ENCODE measurements at places on chromosomes 6 and 20.

DNA sequence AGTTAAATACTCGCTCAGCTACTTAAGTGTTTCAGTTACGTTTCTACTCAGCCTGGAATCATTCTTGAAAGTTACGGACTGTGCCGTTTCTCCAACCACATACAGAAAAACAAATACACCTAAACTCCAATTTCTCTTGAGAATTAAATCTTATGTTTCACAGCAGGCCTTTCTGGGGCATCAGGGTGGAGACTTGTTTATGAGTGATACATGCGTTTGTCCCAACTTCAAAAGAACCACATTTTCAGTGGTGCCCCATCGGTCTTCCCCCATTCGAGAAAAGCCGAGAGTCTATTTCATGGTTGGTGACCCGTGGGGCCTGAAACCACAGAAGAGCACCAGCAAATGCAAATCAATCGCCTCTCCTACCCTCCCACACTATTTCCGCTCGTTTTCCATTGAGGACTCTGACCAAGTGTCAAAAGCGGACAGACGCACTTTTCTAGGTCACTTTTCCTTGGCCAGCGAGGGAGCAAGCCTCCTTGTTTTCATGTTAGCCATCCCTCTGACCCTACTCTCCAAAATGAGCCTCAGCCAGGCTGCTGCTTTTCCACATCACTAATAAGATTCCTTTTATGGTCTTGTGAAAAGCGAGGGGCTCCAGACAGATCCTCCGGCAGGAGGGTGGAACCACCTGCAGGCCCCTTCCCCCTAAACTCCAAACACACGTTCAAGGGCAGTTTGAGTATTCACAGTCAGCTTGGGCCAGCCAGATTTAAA lies 3.1 kb downstream of the JAG1 start:
- no peak for DNase-seq

DNA sequence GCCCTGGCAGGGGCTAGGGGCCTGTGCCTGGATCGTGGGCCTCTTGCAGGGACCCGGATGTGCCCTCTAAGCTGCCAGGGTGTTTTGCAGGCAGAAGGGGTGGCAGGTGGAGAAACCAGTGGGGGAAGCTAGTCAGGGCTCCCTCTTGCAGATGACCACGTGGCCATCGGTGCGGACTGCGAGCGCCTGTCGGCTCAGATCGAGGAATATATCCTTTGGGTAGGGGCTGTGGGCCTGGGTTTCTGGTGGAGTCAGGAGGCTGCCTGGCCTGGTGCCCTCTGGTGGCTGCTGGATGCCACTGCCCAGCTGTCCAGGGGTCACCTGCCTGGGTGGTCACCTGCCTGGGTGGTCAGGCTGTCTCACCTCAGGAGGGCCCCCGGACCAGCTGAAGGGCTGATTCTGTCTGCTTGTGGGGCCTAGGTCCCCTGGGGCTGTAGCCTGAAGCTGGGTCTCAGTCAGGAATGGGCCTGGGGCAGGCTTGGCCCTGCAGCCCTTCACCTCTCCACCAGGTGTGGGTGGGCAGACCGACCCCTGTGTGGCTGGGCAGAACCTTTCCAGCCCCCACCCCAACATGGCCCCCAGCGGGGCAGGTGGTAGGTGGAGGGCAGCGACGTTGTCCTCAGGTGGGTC lies 6.7 kb downstream of the TCEA2 start:
- no peak for DNase-seq

GRCh38 chr6:157380458-157380778 lies 572 bp upstream of the ZDHHC14 start:
- no peak for DNase-seq

DNA sequence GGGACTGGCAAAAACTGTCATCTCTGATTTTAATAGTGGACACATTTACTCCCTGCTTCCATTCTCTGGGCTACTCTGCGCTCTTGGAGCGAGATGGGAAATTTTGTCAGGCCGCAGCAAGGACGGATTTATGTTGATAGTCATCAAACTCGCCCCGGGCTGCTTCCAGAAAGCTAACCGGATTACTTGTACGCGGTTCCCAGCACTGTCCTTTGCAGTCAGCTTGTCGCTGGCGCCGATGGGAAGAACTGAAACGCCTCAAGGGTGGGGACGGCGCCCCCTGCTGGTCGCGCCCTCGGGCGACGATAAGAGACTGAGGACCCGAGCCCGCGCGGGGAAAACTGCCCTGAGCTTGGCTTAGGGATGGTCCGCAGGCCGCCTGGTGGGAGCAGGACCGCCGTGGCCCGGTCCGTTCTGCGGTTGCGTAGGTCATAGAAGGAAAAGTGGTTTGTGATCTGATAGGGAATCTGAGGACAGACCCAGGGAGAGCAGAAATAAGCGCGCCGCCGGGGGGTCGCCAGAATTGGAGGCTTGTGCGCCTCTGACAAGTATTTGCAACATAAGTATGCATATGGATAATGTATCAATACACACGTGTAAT lies 984 bp upstream of the ABT1 start:
- peak; percentile 91 for DNase-seq

DNA sequence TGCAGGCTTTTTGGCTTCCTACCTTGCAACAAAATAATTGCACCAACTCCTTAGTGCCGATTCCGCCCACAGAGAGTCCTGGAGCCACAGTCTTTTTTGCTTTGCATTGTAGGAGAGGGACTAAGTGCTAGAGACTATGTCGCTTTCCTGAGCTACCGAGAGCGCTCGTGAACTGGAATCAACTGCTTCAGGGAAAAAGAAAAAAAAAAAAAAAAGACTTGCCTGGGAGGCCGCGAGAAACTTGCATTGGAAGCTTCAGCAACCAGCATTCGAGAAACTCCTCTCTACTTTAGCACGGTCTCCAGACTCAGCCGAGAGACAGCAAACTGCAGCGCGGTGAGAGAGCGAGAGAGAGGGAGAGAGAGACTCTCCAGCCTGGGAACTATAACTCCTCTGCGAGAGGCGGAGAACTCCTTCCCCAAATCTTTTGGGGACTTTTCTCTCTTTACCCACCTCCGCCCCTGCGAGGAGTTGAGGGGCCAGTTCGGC lies 420 bp downstream of the SOX4 start:
- DNase-seq = peak; percentile 40

DNA sequence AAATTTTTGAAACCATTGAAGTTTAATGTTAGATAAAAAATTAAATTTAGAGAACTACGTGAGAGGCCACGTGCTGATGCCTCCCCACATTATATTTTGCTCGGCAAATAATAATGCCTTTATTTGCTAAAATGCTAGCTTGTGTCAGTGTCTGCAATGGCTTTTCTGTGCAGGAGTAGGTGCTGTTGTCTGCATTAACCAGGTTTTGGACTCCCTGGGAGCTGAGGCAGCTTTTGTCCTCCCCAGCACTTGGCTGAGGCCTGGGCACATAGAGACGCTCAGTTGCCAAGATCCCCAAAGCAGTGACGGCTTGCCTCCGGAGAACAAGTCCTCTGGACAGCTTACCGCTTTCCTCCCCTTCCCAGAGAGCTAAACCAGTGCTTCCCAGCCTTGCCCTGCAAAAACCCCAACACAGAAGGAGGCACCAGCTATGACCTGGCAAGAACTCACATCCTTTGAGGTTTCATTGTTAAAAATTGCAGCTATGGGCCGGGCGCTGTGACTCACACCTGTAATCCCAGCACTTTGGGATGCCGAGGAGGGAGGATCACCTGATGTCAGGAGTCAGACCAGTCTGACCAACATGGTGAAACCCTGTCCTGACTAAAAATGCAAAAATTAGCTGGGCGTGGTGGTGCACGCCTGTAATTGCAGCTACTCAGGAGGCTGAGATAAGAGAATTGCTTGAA lies 59.9 kb downstream of the KAT14 start:
- no peak for DNase-seq

DNA sequence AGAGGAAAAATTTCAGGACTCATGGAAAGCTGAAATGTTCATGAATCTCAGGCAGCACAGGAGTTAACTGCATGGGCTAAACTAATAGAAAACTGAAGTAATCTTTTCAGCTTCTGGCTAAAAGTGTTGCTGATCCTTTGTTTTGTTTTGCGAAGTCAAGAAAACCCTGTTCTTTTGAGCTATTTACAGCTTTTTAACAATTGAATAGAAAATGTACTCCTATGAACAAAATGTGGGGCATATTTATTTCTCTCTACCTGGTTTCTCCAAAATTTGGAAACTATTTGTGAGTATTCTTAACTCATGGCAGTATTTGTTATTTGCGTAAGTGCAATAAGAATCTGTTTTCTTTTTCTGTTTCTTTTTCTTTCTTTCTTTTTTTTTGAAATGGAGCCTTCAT lies 818.8 kb upstream of the CITED2 start:
- DNase-seq = no peak
